ENCODE measurements at places on chromosomes 16 and 17. TPM values are rescaled to one million over a fixed set of nuclear protein-coding genes. Genes with fewer than 3 reads are reported as not detected.

TMEM204 gene
- total RNA-seq: not detected

QPRT gene
- total RNA-seq: 1.1 TPM

STX8 gene
- 65.0 TPM for total RNA-seq

UBE2O gene
- 35.3 TPM for total RNA-seq

TEKT1 gene
- total RNA-seq: not detected

NAGS gene
- 1.1 TPM for total RNA-seq

MED9 gene
- 18.3 TPM for total RNA-seq

ZNF200 gene
- total RNA-seq: 8.2 TPM

TOX3 gene
- total RNA-seq: 0.20 TPM

MLX gene
- 51.8 TPM for total RNA-seq

CDH5 gene
- total RNA-seq: 0.17 TPM

TMED6 gene
- 0.06 TPM for total RNA-seq

TP53TG3D gene
- total RNA-seq: 1.7 TPM

INCA1 gene
- 1.3 TPM for total RNA-seq

MRPL28 gene
- 137 TPM for total RNA-seq

ANKRD40CL gene
- not detected for total RNA-seq

ACADVL gene
- 441 TPM for total RNA-seq

GAST gene
- not detected for total RNA-seq

NPW gene
- total RNA-seq: 1.5 TPM

GP1BA gene
- not detected for total RNA-seq

CBX2 gene
- 18.9 TPM for total RNA-seq

CAPNS2 gene
- total RNA-seq: not detected

SLC16A6 gene
- total RNA-seq: 0.55 TPM

HSD17B2 gene
- not detected for total RNA-seq

TMEM114 gene
- total RNA-seq: not detected

FBXO39 gene
- total RNA-seq: not detected

HAS3 gene
- 38.6 TPM for total RNA-seq

ACAP1 gene
- total RNA-seq: 1.9 TPM

MYH13 gene
- not detected for total RNA-seq

NPIPA8 gene
- total RNA-seq: 1.2 TPM

SSTR5 gene
- 0.36 TPM for total RNA-seq

ABCC11 gene
- 0.06 TPM for total RNA-seq

ESRP2 gene
- 0.05 TPM for total RNA-seq

CFAP97D1 gene
- 0.04 TPM for total RNA-seq

TMEM94 gene
- total RNA-seq: 42.4 TPM

TBX21 gene
- 0.07 TPM for total RNA-seq

PMFBP1 gene
- total RNA-seq: 0.19 TPM

SCO1 gene
- total RNA-seq: 64.5 TPM

PARD6A gene
- total RNA-seq: 1.4 TPM

GAS2L2 gene
- total RNA-seq: 0.09 TPM

KRTAP1-5 gene
- not detected for total RNA-seq

KRT20 gene
- total RNA-seq: 0.17 TPM

CCL4 gene
- not detected for total RNA-seq

KIF19 gene
- total RNA-seq: 0.01 TPM

HOXB7 gene
- total RNA-seq: 31.4 TPM

TP53TG3B gene
- total RNA-seq: 0.37 TPM

Data from A549 treated with CpdA at 1 μM for 4 hours (cell line).